ENCODE measurements at places on chromosomes 5 and 9.

- peak; percentile 92 for ATAC-seq
Measured at GRCh38 chr5:123460296-123460729, 37.1 kb upstream of the CEP120 start.

GRCh38 chr9:1013021-1013420 lies 36.6 kb downstream of the DMRT3 start:
- ATAC-seq: no peak

DNA sequence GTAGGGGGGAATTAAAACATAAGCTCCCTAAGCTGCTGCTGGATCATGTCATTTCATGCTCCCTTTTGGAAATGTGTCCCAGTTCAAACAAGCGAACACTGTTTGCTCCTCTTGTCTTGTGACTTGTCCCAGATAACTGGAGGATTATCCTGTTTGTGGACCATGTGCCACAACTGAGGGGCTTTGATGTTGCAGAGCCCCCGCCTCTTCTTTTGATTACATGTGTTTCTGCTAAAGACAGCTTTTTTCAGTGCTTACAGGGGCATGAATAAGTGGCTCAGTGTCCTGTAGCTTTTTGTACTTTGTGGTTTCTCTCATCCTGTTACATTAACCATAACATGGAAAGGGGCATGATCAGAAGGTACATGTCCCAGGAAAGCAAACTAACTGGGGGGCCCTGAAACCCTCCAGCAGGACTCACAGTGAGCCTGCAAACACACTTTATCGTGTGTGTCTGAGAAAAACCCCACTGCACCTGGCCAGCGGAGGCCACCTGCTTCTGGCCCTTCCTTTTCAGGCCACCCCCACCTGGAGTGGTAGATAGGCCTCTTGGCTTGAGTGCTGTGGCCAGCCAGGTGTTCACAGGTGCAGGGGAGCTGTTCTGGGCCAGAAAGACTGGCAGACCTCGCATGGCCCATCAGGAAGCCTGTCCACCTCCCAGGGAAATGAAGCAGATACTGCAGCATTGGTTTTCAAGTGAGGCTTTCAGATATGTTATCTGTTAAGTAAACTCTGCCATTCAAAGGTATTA lies 285.6 kb downstream of the FANCC start:
- no peak for ATAC-seq

DNA sequence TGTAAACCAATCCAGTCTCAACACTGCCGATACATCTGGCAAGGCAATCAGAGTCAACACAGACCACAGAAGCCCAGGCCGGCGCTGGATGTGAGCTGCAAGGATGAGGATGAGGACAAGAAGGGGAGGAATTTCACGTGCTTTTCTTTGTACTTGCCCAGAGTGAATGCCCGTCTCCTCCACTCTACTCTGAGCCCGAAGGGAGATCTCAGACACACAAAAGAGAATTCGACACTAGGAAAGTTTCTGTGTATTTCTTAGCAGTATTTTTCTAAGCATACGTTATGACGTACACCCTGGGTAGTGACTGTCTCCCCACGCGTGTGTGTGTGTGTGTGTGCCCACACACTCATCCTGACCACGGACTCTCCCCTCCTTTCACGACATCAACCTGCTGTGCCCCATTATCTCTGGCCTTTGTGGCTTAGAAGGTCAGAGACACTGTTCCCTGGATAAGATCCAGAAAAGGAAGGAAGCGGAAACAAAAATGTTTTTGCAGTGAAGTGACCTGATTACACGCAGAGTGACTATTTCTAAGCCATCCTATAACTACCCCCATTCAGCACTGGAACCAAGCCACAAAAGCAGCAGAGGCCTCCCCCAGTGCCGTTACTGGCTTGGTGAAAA lies 227.3 kb upstream of the DAPK1 start:
- ATAC-seq: no peak

DNA sequence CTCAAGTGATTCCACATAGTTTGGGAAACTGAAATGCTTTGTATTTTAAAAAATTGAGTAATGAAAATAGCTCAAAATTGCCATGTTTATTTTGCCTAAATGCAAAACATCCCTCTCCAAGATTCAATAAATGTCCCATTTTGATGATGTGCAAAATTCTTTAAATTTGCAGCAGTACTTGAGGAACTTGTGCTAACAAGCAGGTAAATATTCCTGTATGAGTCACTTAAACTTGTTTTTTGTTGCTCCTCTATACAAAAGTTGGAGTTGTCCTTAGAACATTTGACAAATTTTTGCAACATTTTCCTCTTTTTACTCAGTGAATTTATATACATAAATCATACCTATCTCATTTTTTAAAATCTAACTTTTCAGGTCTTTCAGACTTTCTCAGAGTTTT lies 280.2 kb downstream of the CDH12 start:
- no peak for ATAC-seq

GRCh38 chr5:174606153-174606552 lies 118.2 kb upstream of the MSX2 start:
- no peak for ATAC-seq

- no peak for ATAC-seq
Measured at GRCh38 chr5:88539693-88540365, 271.2 kb upstream of the TMEM161B start.

GRCh38 chr5:172008111-172008455 lies 1.6 kb upstream of the FBXW11 start:
- no peak for ATAC-seq

DNA sequence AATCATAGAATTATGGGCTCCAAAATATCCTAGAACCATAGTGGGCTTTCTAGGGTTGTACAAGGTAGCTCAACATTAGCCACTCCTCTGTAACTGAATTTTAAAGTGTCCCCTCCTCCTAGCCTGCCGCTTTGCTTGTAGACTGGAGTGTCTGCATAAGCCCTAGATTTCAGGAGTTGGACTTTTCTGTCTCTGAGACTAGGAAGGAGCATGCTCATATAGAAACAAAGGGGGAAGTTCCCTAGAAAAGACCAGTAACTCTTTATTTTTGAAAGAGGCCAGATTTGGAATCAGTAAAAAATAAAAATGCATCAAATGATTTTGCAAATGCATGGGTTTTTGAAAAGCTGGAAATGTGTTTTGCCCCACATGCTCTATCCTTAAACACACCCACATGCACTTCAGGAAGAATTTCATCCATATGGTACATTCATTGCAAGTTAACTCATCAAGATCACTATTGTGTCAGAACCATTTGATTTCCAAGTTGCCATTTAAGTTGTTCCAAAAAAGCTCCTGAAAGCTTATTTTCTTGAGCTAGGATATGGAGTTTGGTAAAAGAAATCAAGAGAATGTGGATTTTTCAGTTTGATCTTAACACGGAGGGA lies 121.0 kb upstream of the NR3C1 start:
- no peak for ATAC-seq

DNA sequence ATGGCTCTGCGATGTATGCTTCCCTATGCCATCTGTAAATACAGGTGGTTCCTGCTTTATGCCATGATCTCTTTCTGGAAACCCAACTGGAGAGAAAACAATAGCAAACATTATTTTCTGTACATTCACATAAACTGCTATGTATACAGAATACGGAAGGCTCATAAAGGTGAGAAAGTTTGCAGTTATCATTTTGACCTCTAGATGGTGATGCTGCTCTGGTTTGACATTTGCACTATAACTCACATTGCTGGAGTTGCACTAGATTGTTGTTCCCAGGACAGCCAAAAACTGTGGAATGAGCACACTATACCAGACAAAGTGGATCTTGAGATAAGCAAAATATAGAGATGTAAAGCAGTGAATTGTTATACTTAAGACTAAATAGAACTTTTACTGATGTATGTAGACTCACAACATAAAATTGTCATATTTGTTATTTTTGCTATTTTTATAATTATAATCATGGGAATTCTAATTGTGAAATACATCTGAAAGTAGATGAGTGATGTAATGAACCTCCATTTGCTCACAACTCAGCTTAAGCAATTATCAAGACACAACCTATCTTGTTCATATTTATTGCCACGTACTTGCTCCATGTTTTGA lies 246.5 kb downstream of the PTPRD start:
- ATAC-seq: no peak

GRCh38 chr5:144276034-144276822 lies 105.6 kb downstream of the KCTD16 start:
- no peak for ATAC-seq

GRCh38 chr5:38799556-38800377 lies 46.0 kb upstream of the OSMR start:
- no peak for ATAC-seq

- ATAC-seq: no peak
Measured at GRCh38 chr5:105806596-105806995, 1864.1 kb downstream of the EFNA5 start.

GRCh38 chr5:2387634-2388325 lies 363.7 kb downstream of the IRX2 start:
- ATAC-seq: no peak

DNA sequence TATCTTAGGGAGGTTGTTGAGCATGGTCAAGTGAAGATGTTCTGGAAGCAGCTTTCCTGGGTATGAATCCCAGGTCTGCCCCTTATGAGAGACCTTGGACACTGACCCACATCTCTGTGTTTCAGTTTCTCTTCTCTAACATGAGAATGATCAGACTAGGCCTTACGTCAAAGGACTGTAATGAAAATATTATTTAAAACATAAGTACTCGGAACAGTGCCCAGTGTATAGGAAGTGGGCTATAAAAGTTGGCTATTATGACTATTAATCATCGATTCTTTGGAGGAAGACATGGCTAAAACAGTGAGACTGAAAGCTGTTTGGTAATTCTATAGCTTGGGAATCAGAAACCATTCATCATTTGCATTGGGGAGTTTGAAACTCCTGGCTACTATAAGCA lies 65.3 kb upstream of the MYO10 start:
- ATAC-seq: no peak

GRCh38 chr9:32431940-32432555 lies 47.6 kb downstream of the ACO1 start:
- ATAC-seq: peak; percentile 48

DNA sequence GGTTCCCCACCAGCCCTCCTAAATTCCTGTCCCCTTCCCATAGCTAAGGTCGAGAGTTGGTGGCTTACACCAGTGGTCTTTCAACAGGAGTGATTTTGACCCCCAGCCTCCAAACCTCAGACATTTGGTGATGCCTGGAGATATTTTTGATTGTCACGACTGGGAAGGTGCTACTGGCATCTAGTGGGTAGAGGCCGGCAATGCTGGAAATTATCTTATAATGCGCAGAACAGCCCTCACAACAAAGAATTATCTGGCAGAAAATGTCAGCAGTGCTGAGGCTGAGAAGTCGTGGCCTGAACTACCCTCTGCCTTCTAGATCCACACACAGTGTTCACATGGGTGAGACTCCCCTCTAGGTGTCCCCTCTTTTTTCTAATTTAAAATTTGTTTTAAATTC lies 69.6 kb downstream of the IL31RA start:
- ATAC-seq: no peak
